ENCODE measurements at places on chromosomes 4 and X. TPM values are rescaled to one million over a fixed set of nuclear protein-coding genes. Genes with fewer than 3 reads are reported as not detected.

DNA sequence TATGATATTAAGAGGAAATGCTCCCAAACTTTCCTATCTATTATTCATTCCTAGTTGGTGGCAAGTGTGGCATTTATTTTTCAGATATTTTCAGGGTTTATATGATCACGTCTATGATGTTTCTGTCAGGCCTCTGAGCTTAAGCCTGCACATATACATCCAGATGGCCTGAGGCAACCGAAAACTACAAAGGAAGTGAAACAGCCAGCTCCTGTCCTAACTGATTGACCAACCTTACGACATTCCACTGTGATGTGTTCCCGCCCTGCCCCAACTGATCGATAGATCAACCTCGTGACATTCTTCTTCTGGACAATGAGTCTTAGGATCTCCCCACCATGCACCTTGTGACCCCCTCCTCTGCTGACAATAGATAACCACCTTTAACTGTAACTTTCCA is 67.6 kb upstream of the CTSO start:
- no peaks in the 10 kb centered on the region for H3K27me3 ChIP-seq
- H3K36me3 ChIP-seq, result no peaks in the 10 kb centered on the region
- no peak overlapping the region for H3K27ac ChIP-seq
- H3K4me3 ChIP-seq, result no peak overlapping the region
- DNase-seq, result no peak

DNA sequence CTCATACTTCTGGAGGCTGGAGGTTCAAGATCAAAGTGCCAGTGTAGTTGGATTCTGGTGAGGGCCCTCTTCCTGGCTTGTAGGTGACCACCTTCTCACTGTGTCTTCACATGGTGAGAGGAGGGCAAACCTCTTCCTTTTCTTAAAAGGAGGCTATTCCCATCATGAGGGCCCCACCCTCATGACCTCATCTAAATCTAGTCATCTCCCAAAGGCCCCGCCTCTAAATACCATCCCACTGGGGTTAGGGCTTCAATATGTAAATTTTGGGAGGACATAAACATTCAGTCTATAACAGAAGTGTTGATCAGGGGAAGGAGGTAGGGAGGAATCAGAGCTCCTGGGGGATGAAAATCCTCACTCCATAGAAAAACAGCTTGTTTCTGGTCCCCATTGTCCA is 60.8 kb upstream of the DIPK2B start:
- H3K36me3 ChIP-seq, result no peaks in the 10 kb centered on the region
- no peak overlapping the region for H3K4me3 ChIP-seq
- no peaks in the 10 kb centered on the region for H3K4me1 ChIP-seq
- DNase-seq, result no peak
- H3K27me3 ChIP-seq, result no peaks in the 10 kb centered on the region

GRCh38 chr4:24920008-24920407 is 7.2 kb upstream of the CCDC149 start:
- H3K4me3 ChIP-seq, result no peak overlapping the region
- no peak for DNase-seq
- H3K27ac ChIP-seq, result no peak overlapping the region
- H3K36me3 ChIP-seq, result no peaks in the 10 kb centered on the region

UBE2A gene
- 88.6 TPM for polyA plus RNA-seq

DNA sequence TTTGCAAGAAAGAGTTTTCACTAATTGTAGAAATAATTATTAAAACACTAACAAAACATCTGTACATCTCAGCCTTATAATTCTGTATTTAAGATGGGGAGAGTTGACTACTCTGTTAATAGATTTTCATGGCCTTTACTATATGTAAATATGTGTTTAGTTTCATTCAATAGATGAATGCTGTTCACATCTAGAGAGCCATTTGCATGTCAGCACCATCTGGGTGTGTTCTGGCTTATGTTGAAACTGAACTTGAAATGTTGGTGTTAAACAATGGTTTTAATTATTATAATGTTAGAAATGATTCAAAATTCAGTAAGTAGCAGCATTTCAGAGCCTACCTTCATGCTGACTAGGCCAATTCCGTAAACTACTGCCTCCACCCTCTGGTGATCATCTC is 102.5 kb upstream of the ADAD1 start:
- no peak overlapping the region for H3K4me3 ChIP-seq
- DNase-seq, result no peak
- H3K36me3 ChIP-seq, result peaks cover 10% of the 10 kb centered on the region
- no peaks in the 10 kb centered on the region for H3K4me1 ChIP-seq
- H3K27ac ChIP-seq, result no peak overlapping the region

MAGEB2 gene
- 0.05 TPM for polyA plus RNA-seq

- no peaks in the 10 kb centered on the region for H3K36me3 ChIP-seq
- H3K27ac ChIP-seq, result no peak overlapping the region
- no peaks in the 10 kb centered on the region for H3K4me1 ChIP-seq
- DNase-seq, result no peak
- no peak overlapping the region for H3K4me3 ChIP-seq
These were observed 465.1 kb downstream of the PDHA2 start for GRCh38 chr4:96305030-96305429.

GRCh38 chr4:993111-994029 is at the start of gene SLC26A1:
TSS of gene SLC26A1 (minus strand) at chr4:993404. CDS start at chr4:991703, 1,701 bp downstream.
- peaks cover 22% of the 10 kb centered on the region for H3K36me3 ChIP-seq
- no peak within 1 kb of the TSS for H3K4me3 ChIP-seq
- no peak for DNase-seq
- peak within 1 kb of the TSS; percentile 27 for H3K27ac ChIP-seq
- H3K27me3 ChIP-seq, result peaks cover 30% of the 10 kb centered on the region

PDGFRA gene
- 9.2 TPM for polyA plus RNA-seq

NEIL3 gene
- 3.6 TPM for polyA plus RNA-seq

NXF2 gene
- not detected for polyA plus RNA-seq

- peaks cover 3% of the 10 kb centered on the region for H3K4me1 ChIP-seq
- H3K36me3 ChIP-seq, result no peaks in the 10 kb centered on the region
- H3K27ac ChIP-seq, result no peak overlapping the region
- no peak for DNase-seq
- H3K4me3 ChIP-seq, result no peak overlapping the region
These were observed 493.5 kb downstream of the IL15 start for GRCh38 chr4:142129931-142130330.

DNA sequence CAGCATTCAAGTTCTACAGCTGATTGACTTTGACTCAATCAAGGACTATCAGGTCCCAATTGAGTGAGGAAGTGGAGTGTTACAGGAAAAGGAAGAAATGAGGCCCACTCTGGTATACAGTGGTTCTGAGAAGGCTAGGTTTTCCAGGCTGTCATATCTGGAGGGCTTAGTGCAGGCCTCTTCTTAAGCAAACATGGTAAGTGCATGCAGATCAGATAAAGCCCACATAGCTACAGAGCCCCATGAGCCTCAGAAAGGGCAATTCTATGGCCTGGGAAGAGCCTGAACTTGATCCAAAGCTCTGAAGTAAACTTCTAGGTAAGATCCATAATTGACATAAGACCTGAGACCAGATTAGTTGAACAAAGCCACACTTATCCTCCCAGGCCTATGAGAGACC is 29.0 kb upstream of the MAOA start:
- no peaks in the 10 kb centered on the region for H3K27me3 ChIP-seq
- no peak for DNase-seq
- H3K27ac ChIP-seq, result no peak overlapping the region
- no peak overlapping the region for H3K4me3 ChIP-seq

LRRC66 gene
- polyA plus RNA-seq, result 0.41 TPM

- no peak for DNase-seq
- no peaks in the 10 kb centered on the region for H3K27me3 ChIP-seq
- H3K4me3 ChIP-seq, result no peak overlapping the region
- H3K27ac ChIP-seq, result no peak overlapping the region
These were observed 121.0 kb downstream of the ENPP6 start for GRCh38 chr4:184096561-184097240.

- no peak for DNase-seq
- no peaks in the 10 kb centered on the region for H3K4me1 ChIP-seq
- H3K27me3 ChIP-seq, result no peaks in the 10 kb centered on the region
- H3K27ac ChIP-seq, result no peak overlapping the region
- no peak overlapping the region for H3K4me3 ChIP-seq
These were observed 214.6 kb upstream of the PSAPL1 start for GRCh38 chr4:7649411-7649740.

DNA sequence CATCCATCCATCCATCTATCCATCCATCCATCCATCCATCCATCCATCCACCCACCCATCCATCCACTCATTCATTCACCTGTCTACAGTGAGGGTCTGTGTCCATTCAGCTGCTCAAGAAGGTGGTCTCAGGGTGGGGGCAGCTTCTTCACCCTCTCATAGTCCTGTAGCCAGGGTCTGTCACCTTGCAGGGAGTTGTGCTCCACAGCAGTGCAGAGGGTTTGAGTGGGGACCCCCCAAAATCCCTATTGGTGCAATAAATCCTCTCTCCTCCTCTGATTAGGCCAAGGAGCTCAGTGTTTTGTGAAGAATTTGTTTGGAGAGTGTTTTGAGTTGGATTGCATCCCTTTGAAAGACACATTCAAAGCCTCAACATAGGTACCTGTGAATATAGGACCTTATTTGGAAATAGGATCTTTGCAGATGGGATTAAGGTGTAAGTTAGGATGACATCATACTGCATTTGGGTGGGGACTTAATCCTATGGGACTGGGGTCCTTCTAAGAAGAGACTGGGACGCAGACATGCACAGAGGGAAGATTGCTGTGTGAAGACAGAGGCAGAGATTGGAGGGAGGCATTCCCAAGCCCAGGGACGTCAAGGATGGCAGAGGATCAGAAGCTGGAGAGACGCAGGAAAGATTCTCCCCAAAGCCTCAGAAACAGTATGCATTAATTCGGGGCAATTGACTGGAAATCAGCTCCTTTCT is 12.0 kb downstream of the P2RY8 start:
- H3K4me1 ChIP-seq, result no peaks in the 10 kb centered on the region
- no peak overlapping the region for H3K27ac ChIP-seq
- no peak for DNase-seq

GRCh38 chr4:23324021-23324690 is 565.7 kb downstream of the PPARGC1A start:
- no peaks in the 10 kb centered on the region for H3K27me3 ChIP-seq
- no peak overlapping the region for H3K27ac ChIP-seq
- no peaks in the 10 kb centered on the region for H3K4me1 ChIP-seq
- no peaks in the 10 kb centered on the region for H3K36me3 ChIP-seq

STPG2 gene
- 0.16 TPM for polyA plus RNA-seq

DNA sequence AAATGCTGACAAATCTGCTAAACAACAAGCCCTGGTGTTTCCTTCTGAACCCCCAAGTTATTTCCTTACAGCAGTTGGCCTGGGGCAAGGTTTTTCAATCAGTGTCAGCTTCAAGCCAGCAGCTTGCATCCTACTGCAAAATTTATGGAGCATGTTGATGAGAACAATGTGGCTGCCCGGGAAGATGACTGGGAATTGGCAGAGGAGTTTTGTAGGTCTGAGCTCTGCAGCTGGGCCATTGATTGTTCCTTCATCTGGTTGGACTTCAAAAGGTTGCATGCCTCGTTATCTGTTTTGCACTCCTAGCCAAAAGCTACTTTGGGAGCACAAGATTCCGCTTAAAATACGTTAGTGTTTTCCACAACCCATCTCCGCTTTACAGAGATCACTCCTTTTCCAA is 1030.3 kb upstream of the LCORL start:
- H3K36me3 ChIP-seq, result no peaks in the 10 kb centered on the region
- no peak overlapping the region for H3K27ac ChIP-seq
- no peaks in the 10 kb centered on the region for H3K4me1 ChIP-seq
- no peaks in the 10 kb centered on the region for H3K27me3 ChIP-seq

- no peak overlapping the region for H3K4me3 ChIP-seq
- H3K27ac ChIP-seq, result no peak overlapping the region
- no peaks in the 10 kb centered on the region for H3K36me3 ChIP-seq
- H3K27me3 ChIP-seq, result no peaks in the 10 kb centered on the region
- no peak for DNase-seq
- peaks cover 1% of the 10 kb centered on the region for H3K4me1 ChIP-seq
These were observed 13.9 kb upstream of the KLF3 start for GRCh38 chr4:38650133-38650532.

P2RY8 gene
- 12.9 TPM for polyA plus RNA-seq

DNA sequence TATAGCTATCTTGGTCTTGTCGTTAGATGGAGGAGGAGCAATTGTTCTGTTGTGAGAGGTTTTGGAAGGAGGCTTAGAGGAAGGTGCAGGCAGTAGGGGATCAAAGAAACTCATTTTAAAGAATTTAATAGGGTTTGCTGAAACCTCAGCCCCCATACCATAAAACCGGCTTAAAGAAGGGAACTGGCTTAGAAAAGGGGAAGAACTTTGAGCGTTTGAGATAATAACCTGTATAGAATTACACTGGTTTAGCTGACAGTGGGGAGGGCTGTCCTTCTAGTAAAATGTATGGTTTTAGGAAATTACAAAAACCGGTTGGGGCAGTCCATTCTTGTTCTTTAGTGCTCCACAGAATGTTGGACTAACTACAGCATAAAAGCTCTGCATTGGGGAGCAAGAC is 128.1 kb downstream of the KDM6A start:
- H3K27me3 ChIP-seq, result no peaks in the 10 kb centered on the region
- DNase-seq, result no peak
- no peak overlapping the region for H3K27ac ChIP-seq

DMRTC1 gene
- polyA plus RNA-seq, result 0.05 TPM

- peaks cover 59% of the 10 kb centered on the region for H3K36me3 ChIP-seq
- no peak overlapping the region for H3K4me3 ChIP-seq
- H3K27ac ChIP-seq, result peak overlapping the region; percentile 43
These were observed 5.3 kb downstream of the HCFC1 start for GRCh38 chrX:153966283-153966688.

DNA sequence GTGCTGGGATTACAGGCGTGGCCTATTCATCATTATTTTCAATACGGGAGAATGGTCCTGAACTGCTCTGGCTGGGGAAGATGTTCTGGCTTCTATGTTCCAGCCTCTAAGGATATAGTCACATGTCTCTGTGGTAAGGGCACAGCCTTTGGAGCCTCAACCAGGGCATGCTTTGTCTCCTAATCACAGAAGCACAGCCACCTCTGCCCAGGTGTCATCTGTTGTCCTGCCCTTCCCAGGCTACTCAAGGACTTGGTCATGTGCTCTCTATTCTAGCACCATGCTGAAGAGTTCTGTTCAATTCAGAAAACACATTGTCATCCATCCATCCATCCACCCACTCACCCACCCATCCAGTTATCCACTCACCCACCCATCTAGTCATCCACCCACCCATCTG is 29.5 kb downstream of the ASMTL start:
- H3K4me1 ChIP-seq, result no peaks in the 10 kb centered on the region
- no peak overlapping the region for H3K4me3 ChIP-seq
- DNase-seq, result no peak
- peaks cover 42% of the 10 kb centered on the region for H3K36me3 ChIP-seq

HPSE gene
- 4.3 TPM for polyA plus RNA-seq

GRCh38 chrX:39459204-39459603 is 638.6 kb downstream of the BCOR start:
- DNase-seq, result no peak
- no peaks in the 10 kb centered on the region for H3K4me1 ChIP-seq
- H3K4me3 ChIP-seq, result no peak overlapping the region
- no peaks in the 10 kb centered on the region for H3K36me3 ChIP-seq

All from thymus (tissue), 14 donors.